ENCODE measurements at places on chromosomes 3 and 15.

DNA sequence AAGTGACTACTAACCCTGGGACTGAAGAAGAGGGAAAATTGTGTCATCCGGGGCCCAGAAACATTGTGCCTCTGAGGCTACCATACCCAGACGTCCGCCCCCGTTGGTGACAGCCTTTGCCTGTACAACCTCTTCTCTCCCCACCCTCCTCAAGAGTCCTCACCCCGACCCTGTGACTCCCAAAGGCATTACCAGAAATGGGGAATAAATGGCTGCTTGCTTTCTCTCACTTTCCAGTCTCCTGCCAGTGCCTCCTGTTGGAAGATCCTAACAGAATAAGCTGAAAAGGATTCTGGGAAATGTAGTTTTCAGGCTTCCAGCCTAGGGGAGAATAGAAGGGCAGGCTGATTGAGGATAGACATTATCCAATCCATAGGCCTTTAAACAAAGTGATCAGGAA lies 30.8 kb upstream of the SLC25A36 start:
- no peak for DNase-seq

GRCh38 chr3:112745567-112746248 lies 101.0 kb downstream of the CD200R1L start:
- DNase-seq: no peak

GRCh38 chr15:83983634-83984458 lies 251.7 kb upstream of the GOLGA6L4 start:
- peak; percentile 44 for DNase-seq

DNA sequence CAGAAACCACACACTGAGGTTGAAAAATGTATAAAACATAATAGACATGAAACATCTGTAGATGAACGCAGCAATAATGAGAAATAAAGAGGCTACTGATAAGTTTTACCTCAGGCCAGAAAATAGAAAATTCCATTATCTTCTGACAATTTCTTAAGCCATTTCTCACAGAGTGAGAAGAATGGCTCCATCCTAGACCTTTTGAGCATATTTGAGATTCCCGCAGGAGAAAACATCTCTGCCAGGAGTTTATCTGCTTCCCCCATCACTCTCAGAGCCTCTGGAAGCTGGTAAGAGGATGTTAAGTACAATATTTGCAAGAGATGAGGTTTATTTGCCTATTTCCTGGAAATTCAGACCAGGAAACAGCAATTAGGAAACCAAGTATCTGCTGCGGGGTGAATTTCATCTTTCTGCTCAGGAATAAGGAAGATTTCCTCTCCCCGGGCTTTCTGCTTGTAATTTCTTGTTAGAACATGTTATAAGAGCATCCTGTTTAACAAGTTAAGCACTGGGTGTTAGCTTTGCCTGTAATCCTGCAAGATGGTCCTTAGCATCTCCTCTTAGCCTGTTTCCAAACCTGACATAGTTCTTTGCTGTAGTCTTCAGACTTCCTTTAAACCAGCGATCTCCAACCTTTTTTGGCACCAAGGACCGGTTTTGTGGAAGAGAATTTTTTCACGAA lies 54.8 kb downstream of the ATP13A4 start:
- DNase-seq: no peak

- DNase-seq: peak; percentile 36
These were observed 14.2 kb upstream of the ULK3 start for GRCh38 chr15:74857082-74857655.

GRCh38 chr3:188624384-188624783 lies 470.4 kb downstream of the LPP start:
- DNase-seq: no peak

DNA sequence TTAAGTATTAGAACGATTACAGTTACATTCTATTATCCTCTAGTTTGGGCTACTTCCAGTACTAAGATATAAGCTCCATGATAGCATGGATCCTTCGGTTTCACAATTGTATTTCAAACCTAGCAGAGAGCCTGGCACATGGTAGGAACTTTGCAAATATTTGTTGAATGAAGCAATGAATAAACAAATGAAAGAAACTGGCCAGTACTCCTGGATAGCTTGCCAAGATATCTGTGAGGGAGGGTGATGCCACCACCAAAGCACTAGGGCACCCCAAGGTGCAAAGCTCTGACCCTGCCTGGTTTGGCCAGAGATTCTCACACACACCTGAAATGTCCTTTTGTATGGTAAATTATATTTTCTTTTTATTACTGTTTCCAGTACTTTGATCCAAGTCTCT lies 44.3 kb upstream of the PLAAT1 start:
- DNase-seq: no peak

GRCh38 chr3:79284781-79285180 lies 483.0 kb downstream of the ROBO1 start:
- DNase-seq: no peak

DNA sequence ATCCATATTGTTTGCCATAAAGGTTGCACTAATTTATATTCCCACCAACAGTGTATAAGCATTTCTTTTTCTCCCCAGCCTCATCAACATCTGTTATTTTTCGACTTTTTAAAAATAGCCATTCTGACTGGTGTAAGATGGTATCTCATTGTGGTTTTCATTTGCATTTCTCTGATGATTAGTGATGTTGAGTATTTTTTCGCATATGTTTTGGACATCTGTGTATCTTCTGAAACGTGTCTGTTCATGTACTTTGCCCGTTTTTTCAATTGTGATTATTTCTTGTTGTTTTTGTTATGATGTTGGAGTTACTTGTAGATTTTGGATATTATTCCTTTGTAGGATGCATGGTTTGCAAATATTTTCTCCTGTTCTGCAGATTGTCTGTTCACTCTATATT lies 46.5 kb downstream of the TP63 start:
- DNase-seq: no peak

DNA sequence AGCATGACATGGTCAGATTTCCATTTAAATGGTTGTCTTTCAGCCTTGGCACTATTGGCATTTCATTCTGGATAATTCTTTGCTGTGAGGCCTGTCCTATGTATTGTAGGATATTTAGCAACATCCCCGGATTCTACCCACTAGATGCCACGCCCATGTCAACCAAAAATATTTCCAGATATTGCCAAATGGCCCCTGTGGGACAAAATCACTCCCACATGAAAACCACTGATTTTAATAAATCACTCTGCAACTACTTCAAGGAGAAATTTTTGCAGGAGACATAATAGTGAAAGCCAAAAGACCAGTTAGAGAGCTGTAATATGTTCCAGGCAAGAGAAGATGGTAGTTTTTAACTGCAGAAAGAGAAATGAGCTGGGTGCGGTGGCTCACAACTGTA lies 55.9 kb upstream of the RARB start:
- no peak for DNase-seq

GRCh38 chr3:144107923-144108322 lies 136.3 kb downstream of the DIPK2A start:
- no peak for DNase-seq

DNA sequence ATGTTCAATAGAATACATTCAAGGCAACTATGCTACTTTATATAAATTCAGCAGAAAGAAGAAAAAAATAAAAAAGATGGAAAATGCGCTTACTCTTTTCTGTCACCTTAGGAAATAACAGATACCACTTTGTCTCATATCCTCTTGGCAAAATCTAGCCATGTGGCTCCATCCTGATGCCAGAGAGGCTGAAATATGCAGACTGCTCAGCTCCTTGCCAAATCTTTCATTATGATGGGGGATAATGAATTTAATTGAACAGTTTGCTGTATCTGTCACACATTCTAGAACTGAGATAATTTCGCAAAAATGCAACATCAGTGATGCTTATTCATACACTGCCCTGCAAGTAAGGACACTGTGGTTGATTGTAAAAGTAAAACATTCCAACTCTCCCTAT lies 1081.5 kb downstream of the PLOD2 start:
- no peak for DNase-seq

GRCh38 chr3:197480320-197480719 lies 75.4 kb downstream of the BDH1 start:
- DNase-seq: no peak

DNA sequence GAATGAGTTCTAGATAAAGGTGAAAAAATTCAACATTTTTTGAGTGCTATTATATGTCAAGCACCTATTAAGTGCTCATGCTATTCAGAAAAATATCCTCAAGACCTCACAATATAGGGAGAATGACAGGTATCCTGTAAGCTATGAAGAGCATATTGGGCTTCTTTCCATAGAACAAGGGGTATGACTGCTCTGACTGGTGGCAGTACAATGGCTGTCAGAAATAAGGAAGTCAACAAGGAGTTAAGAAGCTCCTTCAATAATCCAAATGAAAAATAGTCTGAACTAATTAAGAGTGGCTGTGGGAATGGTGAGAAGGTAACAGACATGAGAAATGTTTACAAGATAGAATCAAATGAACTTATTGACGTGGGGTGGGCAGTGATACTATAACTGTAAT lies 24.7 kb downstream of the NPTN start:
- no peak for DNase-seq
